ENCODE measurements at places on chromosomes 7 and 10.

GRCh38 chr10:127418536-127419168, 130.5 kb upstream of the NPS start:
- DNase-seq, result no peak

- no peak for DNase-seq
Measured at GRCh38 chr7:111785076-111785475, 222.8 kb upstream of the IMMP2L start.

DNA sequence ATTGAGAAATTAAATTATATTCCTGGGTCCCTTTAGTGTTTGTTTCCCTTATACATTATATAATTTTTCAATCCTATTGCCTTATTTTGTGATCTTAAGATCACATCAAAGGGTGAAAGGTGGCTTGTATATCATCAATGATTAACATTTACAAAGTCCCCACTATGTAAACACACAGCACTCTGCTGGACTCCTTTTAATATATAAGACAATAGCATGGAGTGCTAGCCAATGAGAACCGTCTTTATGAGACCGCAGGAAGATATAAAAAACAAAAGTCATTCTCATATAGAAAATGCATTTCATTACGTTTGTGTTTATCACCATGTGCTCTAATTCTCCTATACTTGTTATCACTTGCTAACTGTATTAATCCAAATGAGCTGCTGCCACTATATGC, 108.5 kb downstream of the HOXA1 start:
- no peak for DNase-seq

GRCh38 chr7:100686201-100686821, 7.7 kb downstream of the GIGYF1 start:
- no peak for DNase-seq

All from stimulated activated CD4-positive, alpha-beta T cell treated with anti-CD3 and anti-CD28 coated beads, Interleukin-15, amount 100 ng/mL, for 1 hour (primary cell).